Posterior vena cava (tissue), 2 donors: ENCODE measurements at places on chromosomes 5 and 9. TPM values are rescaled to one million over a fixed set of nuclear protein-coding genes. Genes with fewer than 3 reads are reported as not detected.

GRCh38 chr5:5330728-5331452 is 91.6 kb upstream of the ICE1 start:
- no peak for DNase-seq

The PWWP2A gene
- total RNA-seq, result 20.5 TPM

The SPATA6L gene
- total RNA-seq, result 3.7 TPM

DNA sequence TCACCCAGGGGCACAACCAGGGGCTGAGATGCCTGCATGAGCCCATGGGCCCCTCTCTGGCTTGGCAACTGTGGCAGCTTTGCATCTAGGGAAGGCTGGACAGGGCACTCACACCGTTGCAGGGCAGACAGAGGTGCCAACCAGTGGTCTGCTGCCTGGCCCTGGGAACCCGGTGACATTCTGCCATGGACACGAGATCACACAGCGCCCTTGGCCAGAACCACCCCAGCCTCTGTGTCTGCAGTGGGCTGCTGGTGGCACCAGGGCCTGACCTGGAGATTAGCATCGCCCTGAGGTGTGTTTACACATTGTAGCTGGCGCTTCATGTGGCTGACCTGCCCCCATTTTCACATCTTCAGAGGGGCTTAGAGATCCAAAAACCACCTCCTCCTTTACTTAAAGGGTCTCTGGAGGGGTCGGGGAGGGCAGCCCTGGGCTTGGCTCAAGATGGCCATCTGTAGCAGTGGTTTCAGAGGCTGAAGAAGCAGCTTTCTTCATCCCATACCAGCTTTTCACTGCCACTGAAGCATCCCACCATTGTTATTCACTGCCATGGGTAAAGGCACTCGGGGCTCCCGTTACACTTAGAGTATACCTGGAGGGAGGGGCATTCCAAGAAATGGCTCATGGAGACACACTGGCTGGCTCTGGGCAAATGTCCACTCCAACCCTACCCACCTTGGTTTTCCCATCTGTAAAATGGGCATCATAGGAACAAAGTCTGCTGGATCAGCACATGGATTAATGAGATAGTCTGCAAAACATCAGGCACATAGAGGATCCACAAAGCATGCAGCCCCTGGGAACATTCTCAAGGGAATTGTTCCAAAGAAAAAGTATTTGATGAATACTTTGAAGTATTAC is 11.4 kb downstream of the DCANP1 start:
- DNase-seq, result no peak

DNA sequence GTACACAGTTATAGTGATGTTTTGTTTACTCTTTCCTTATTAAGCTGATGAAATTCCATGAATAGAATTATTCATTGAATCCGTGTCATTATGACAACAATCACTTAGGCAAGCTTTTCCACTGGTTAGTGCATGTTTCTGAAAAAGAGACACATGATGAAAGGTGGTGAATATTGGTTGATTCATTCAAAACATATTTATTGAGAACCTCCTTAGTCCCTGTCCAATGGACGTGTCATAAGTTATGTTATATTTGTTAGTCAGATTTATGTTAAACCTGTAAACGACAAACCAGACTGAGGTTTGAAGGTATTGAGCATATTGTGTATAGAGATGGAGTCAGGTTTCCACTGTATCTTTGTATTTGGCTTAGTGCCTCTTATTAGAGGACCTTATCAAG is 1888.9 kb upstream of the CDH6 start:
- DNase-seq, result no peak

The FAM153A gene
- total RNA-seq, result 0.05 TPM

GRCh38 chr9:16154521-16155078 is 601.8 kb downstream of the CCDC171 start:
- DNase-seq, result no peak

- no peak for DNase-seq
Observed at GRCh38 chr9:16680975-16681651, 189.4 kb downstream of the BNC2 start.

GRCh38 chr5:15752663-15753285 is 252.8 kb downstream of the FBXL7 start:
- peak; percentile 85 for DNase-seq

The DMRT3 gene
- total RNA-seq, result not detected

The SLC6A3 gene
- 0.19 TPM for total RNA-seq

DNA sequence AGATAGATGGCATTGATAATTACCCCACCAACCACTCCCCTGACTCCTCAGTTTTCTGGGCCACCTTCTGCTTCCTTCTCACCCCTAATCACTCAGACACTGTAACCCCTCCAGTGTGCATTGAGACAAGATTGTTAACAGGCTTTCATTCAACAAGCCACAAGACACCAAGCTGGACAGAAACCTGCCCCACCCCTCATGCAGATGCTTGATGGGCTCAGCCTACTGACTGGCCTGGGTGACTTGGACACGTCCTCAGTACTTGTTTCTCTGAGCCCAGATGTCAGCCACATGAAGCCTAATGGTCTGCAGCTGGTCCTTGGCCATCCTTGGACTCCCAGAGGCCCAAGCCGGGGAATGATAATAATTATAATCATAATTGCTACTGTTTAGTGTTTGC is 71.4 kb upstream of the SMIM23 start:
- DNase-seq, result no peak

GRCh38 chr5:154198611-154199230 is 8.2 kb downstream of the GALNT10 start:
- DNase-seq, result no peak

DNA sequence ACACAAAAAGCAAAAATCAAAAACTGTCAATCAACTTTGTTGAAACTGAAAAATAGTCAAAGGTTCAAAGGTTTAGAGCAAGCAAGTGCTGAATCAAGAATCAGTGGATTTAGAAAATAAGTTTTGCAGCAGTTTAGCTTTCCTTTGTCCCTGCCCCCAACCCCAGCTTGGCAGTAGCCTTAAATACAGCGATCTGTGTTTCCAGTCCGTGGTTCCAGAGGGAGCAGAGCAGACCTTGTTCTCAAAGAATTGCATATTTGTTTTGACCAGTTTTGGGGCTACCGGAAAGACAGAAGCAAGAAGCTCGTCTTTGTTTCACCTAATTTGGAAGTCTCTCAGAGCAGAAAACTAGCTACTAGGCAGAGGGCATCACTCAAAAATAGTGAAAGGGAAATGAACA is 57.2 kb upstream of the PRDM9 start:
- no peak for DNase-seq

GRCh38 chr9:3261484-3261883 is 264.3 kb downstream of the RFX3 start:
- no peak for DNase-seq

- no peak for DNase-seq
Observed at GRCh38 chr9:120846251-120846889, 3.6 kb upstream of the PSMD5 start.

DNA sequence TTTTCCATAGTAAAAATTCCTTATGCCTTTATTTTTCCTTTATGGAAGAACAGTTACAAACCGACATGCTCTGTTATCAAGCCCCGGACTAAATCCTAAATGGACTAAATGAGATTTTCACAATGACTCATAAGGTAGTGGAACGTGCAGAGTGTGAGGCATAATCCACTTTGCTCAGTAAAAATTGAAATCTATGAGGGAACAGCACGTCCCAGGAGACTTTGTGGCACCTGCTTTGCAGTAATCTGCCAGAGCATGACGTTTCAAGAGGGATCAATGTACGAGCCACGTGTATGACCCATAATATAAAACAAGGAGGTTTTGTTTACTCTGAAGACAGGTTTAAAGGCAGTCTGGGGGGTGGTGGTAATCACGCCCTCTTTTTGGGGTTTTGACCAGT is 83.8 kb upstream of the GNA14 start:
- DNase-seq, result no peak

GRCh38 chr5:147687118-147687517 is 95.4 kb downstream of the JAKMIP2 start:
- no peak for DNase-seq

The PDE4D gene
- total RNA-seq, result 72.4 TPM

DNA sequence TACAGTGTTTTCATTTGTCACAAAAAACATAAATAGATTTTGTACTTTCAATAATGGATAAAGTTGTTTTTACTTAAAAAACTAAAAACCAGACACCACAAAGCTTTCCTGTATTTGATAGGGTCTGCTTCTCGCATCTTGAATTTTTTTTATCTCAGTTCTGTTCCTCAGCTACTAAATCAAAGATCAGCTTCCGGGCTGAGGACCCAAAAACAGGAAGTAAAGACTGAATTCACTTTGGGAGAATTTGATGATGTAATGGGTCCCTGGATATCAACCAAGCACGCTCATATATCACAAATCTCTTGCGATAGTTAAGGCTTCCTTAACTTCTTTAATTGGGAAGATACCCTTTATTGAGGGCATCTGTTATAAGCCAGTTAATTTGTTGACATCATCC is 24.1 kb downstream of the ITK start:
- DNase-seq, result no peak

The POLR1E gene
- total RNA-seq, result 16.9 TPM

DNA sequence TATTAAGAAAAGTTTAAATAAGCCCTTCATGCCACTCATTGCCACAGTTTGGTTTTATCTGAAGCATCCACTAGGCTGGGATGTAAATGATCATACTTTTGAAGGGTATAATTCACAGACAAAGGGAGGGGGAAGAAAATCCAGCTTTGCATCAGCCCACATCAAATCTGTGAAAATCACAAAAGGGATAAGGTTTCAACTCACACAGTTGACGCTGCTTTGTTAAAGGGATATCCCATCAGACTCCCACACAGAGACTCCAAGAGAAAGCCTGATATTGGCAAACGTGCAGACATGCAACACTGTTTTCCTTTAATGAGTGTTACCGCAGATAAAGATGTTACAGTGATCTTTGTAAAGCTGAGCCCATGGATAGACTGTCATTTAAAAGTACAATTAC is 602.9 kb downstream of the TLE1 start:
- DNase-seq, result no peak

GRCh38 chr9:96289392-96289791 is 12.6 kb downstream of the HSD17B3 start:
- no peak for DNase-seq

DNA sequence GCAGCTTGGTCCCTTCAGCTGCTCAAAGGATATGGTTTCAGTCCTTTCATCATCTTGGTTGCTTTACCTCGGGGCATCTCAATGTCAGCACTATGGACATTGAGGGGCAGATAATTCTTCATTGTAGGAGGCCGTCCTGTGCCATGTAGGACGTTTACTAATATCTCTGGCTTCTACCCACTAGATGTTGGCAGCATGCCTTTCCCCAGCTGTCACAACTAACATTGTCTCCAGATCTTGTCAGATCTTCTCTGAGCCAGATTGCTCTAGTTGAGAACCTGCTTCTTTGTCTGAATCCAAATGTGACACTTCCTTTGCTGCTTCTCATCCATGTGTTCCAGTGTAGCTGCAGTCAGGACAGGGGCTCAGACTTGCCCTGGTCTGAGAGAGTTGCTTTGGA is 10.3 kb downstream of the PTPA start:
- DNase-seq, result no peak

DNA sequence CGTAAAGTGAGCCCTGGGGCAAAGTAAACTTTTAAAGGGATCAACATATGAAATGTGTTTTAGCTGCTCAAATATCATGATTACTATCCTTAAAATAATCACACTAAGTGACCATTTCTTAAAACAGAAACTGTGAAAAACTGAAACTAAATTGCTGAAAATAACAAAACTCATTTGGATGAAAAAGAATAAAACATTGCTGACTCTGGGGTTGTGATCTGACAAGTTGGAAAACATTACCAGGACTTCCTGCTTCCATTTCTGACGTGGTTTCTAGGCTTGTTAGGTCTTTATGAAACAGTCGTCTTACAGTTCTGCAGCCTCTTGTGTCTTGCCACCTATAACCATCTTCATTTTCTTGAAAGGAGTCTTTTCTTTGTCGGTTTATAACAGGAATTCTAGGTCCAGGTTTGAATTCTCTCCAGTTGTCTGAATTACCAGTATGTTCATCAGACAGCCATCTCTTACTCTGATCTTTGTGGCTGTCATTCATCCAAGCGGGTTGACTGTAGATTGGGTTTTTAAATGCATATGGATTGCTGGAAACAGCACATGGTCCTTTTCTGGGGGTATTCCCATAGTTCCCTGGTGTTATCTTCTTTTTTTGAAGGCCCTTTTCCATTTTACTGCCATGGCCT is 1.7 kb downstream of the TUT7 start:
- no peak for DNase-seq

- no peak for DNase-seq
Observed at GRCh38 chr5:135386886-135387628, 12.0 kb downstream of the MACROH2A1 start.

The GARNL3 gene
- total RNA-seq, result 40.4 TPM
